ENCODE measurements at places on chromosomes 7 and 10. TPM values are rescaled to one million over a fixed set of nuclear protein-coding genes. Genes with fewer than 3 reads are reported as not detected.

DNA sequence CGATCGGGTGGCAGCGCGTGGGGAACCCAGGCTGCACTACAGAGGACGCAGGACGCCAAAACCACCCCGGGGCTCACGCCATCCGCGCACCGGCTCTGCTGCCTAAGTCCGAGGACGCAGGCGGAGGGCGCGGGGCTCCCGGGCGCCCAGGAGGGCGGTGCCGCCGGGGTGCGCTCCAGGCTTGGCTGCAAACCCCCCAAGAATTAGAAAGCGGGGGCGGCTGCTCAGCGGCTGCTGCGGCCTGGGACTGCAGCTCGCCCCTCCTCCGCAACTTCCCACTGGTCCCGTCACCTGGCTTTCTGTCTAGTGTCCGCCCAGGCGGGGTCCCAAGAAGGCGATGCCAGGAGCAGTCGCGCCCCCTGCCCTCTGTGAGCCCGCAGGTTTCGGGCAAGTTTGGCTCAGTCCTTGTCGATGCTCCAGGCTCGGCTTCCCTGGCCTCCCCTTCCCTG, 1.7 kb upstream of the POU6F2 start:
- DNase-seq, result peak; percentile 23

The NODAL gene
- not detected for total RNA-seq

The BICC1 gene
- total RNA-seq, result 20.4 TPM

DNA sequence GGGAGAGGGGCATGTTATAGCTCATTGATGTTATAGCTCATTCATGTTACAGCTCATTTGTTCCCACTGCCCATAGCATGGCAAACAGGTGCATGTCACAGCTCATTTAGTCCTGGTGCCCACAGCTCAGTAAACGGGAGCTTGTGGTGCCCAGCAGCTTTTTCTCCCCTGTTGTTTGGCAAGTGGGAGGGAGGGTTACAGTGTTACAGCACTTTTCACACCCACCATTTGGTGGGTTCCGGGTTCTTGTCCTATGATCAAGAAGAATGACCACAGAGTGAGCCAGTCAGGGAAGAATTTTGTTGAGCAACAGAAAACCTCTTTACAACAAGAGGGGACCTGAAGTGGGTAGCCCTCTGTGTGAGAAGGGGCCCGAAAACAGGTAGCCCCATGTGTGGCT, 162.8 kb upstream of the CSTF2T start:
- DNase-seq, result no peak

GRCh38 chr7:132386201-132386681, 190.0 kb downstream of the PLXNA4 start:
- peak; percentile 30 for DNase-seq

The TEX47 gene
- total RNA-seq, result not detected
